Foreskin melanocyte (primary cell): ENCODE measurements at places on chromosomes 6 and 20.

GRCh38 chr6:55943329-55943728 is 67.9 kb upstream of the BMP5 start:
- no peak for DNase-seq

DNA sequence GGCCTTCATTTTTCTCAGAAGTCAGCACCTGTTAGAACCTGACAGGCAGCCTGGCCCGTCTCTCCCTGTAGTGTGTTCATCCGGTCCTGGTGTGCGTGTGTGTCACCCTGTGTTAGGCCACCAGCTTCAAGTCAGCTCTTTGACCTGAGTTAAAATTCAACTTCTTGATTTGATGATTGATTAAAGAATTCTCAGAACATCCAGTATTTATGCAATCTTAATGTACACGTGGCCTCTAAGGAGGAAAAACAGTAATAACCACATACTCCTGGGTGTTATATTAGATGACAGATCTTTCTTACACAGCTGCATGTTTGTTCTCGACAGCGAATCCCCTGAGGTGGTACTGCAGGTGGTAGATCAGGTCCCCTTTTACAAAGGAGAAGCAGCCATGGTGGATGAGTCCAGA is 19.1 kb upstream of the TMEM217 start:
- no peak for DNase-seq

DNA sequence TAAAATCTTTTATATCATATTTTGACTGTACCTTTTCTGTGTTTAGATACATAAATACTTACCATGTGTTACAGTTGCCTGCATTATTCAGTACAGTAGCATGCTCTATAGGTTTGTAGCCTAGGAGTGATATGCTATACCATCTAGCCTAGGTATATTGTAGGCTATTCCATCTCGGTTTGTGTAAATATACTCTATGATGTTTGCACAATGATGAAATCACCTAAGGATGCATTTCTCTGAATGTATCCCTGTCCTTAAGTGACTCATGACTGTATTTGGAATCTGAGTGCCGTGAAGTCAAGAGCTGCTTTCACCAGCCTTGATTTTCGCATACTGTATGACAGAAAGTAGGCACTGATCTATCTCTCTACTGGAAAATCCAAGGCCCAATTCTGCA is 129.9 kb downstream of the UTRN start:
- no peak for DNase-seq

GRCh38 chr20:20192366-20192765 is 140.0 kb downstream of the CFAP61 start:
- no peak for DNase-seq

DNA sequence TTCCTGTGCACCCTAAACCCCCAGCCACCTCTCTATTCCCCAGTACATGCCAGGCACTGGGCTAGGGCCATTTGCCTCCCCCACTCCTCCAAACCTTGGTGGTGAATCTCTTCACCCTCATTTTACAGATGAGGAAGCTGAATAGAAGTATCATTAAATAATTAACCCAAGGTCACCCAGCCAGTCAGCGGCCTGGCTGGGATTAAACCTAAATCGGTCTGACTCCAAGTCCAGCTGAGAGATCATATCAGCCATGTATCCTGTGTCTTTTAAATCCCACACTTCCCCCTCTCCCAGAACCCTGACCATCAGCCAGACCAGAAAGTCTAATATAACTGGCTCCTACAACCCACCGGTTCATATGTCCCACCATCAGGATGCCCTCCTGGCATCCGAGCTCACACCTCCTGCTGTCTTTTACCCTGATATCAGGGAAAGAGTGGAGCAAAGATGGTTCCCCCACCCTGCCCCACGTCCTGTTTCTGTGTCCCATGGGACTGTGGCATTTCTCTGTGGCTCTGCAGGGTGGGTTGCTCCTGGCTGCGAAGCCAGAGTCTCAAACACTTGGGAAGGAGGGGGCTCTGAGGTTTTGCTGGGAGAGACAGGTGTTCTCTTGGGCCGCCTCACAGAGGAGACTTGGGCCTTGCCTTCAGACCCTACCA is 145.3 kb downstream of the VEGFA start:
- no peak for DNase-seq

GRCh38 chr20:51811042-51811355 is 8.7 kb upstream of the SALL4 start:
- no peak for DNase-seq

- DNase-seq: no peak
Observed at GRCh38 chr20:41180599-41181333, 43.4 kb downstream of the PLCG1 start.

- peak; percentile 57 for DNase-seq
Observed at GRCh38 chr20:39081255-39081654, 119.1 kb downstream of the DHX35 start.

- no peak for DNase-seq
Observed at GRCh38 chr20:1863296-1863695, 31.9 kb upstream of the SIRPA start.

DNA sequence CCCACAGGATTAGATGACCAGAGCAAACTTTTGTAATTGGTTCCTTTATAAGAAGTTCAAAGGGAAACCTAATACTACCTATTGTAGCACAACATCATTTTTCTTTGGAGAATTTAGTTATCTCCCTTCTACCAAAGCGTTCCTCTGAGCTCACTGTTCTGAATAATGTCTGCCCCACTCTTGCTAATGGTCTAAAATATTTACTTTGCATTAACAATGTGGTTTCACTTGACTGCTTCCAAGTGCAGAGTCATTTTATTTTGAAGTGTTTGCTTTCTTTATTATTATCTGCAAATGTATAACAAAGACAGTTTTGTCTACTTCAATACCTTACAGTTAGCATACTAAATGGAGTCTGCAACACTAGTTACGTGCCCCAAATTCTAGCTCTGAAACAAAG is 15.0 kb downstream of the TRAPPC3L start:
- DNase-seq: no peak

DNA sequence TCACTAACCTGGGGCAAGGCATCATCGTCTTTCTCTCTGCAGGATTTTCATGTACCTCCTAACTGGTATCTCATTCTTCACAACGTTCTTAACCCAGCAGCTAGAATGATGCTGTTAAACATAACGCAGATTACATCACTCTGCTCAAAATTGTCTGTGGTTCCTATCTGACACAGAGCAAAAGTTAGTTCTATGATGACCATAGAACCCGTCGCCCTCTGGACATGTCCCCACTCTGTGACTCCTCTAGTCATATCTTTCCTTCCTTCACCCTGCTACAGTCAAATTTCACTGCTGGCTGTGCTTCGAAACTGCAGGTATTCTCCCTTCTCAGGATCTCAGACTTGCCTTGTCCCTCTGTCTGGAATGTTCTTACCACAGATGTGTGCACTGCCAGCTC is 87.4 kb upstream of the TPD52L1 start:
- no peak for DNase-seq

DNA sequence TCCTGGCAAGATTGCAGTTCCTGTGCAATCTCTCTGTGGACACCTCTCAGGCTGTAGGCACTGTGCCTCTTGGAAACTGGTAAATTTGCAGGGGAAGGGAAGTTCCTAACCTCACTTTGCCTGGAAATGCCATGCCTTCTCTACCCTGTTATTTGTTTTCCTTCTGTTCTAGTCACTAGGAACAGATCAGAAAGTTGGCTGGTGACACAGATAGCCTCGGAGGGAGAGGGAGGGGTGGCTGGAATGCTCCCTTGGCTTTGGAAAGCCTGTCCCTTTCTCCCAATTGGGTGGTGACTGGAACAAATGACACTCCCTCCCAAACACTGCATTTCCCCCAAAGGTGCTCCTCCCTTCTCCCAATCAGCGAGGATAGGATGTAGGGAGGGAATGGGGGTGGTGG is 131.5 kb upstream of the F13A1 start:
- no peak for DNase-seq

GRCh38 chr6:44000164-44000842 is 126.9 kb downstream of the MRPL14 start:
- no peak for DNase-seq

DNA sequence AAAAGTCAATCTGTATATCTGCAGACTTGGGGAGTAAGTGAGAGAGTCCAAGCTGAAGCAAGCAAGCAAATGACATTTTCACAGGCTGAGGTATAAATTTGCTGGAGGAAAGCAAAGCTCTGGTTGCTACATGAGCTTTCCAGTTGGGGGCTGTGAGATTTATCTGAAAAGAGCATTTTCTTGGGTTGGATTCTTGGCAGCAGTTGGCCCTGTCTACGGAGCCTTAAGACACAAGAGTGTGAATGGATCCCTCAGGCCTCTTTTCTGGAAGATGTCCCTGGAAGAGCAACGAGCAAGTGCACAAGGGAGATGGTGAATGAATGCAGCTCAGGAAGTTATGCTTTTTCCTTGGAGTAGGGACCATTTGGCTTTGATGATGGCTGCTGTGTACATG is 30.8 kb downstream of the ISM1 start:
- no peak for DNase-seq

GRCh38 chr6:147000545-147001488 is 203.4 kb upstream of the STXBP5 start:
- no peak for DNase-seq

DNA sequence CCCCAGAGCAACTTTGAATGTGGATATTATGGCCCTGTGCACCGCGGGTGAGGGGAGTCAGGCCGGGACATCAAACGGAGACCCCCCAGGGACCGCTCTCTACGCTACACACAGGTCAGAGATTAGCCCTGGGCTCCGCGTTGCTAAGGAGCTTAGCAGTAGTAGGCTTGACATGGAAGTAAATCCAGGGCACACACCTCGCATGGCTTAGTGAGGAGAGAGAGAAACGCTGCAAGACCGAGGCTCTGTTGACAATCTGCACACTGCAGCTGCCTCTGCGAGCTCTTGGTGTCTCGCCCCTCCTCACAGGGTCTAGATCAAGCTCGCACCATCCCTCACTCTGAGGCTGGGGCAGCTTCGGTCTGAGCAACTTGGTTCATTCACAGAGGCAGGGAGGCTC is 116.1 kb upstream of the CDH4 start:
- no peak for DNase-seq

- no peak for DNase-seq
Observed at GRCh38 chr6:21189759-21190158, 403.8 kb upstream of the SOX4 start.

DNA sequence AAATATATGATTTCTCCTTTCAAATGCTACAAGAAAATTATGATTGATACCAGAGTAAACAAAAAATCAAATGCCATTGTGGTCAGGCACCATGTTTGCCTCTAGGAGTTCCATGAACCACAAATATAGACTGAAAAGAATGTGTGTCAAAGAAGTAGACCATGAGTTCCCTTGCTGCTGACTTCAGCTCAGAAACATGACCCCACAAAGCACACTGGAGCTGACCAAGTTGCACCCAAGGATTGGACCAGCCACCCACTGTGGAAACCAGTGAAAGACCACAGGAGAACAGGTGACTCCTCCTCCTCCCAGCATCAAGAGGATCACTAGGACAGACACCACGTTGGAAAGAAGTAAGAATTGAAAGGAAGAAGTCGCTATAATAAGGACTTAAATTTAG is 90.8 kb upstream of the TENT5A start:
- DNase-seq: no peak

DNA sequence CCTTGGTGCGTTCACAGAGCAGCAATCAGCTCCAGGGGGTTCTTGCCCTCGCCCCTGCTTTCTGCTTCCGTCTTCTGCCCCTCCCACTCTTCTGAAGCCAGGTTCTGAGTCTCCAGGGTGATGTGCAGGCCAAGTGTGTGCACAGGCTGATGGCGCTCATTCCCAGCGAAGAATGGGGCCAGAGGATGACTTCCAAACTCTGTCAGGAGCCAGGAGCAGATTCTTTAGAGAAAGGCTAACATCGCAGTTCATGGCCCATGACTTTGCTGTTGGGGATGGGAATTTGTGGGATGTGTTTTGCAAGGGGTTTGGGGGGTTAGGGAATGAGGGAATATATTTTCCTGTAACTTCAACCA is 56.1 kb upstream of the CCN6 start:
- DNase-seq: no peak

DNA sequence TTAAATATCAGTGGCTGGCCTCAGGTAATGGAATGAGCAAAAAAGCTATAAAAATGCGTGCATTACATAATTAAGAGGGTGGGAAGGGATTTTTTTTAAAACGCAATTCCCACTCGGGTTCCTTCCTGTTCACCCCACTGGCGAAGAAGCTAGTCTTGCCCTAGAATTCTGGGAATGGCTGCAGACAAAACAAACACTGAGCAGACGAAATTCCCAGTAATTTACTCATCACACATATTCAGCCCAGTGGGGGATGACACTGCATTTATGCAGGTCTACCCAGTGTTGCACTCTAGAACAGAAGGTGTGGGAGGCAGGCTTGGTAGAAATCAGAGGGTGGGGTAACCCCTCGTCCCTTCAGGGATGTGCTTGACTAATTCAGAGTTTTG is 2695.0 kb upstream of the DEFB115 start:
- DNase-seq: no peak

GRCh38 chr6:41226752-41227151 is 1.4 kb upstream of the TREML4 start:
- DNase-seq: no peak

DNA sequence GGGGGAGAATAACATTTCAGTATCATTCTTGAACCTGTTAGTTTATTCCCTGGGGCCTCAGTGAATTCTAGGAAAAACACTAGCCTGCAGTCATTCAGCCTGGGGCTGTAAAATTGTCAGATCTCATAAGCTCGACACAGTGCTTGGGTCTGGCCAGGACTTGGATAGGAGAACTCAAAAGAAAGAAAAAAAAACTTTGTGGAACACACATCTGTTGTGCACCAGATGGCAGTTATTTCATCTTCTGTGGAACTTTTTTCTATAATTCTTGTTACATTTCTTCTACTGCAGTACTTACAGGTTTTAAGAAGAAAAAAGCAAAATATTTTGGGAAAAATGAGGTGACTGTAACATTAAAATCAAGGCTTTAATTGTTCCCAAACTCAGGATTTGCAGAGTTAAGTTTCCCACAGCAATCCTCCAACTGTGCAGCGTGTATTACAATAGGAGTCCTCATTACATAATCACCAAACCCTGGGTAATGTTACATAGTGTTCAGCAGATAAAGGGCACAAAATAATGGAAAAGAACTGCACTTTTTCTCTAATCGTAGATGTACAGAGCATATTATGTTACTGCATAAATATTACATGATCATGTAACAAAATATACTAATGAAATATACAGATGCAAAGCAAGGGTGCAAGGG is 531.1 kb upstream of the CITED2 start:
- no peak for DNase-seq

GRCh38 chr6:163120223-163120622 is 294.3 kb upstream of the QKI start:
- no peak for DNase-seq

DNA sequence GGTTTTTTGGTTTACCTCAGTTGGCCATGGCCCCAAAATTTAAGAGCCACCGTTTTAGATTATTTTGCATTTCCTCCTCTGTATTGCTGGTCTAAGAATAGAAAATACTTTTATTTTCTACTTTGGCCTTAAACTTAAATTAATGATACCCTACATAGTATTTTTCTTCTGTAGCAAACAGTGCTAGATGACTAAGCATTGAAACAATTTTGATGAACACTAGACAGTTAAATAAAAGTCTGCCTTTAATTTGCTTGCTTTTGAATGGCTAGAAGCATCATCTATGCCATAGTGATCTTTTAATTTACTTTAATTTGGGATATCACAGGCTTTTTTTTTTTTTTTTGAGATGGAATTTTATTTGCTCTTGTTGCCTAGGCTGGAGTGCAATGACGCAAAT is 106.4 kb downstream of the CD109 start:
- DNase-seq: no peak
